GM23338 (cell line): ENCODE measurements at places on chromosomes 12 and 14.

GRCh38 chr12:67957383-67957782, 31.9 kb upstream of the IFNG-AS1 start:
- DNase-seq, result no peak

DNA sequence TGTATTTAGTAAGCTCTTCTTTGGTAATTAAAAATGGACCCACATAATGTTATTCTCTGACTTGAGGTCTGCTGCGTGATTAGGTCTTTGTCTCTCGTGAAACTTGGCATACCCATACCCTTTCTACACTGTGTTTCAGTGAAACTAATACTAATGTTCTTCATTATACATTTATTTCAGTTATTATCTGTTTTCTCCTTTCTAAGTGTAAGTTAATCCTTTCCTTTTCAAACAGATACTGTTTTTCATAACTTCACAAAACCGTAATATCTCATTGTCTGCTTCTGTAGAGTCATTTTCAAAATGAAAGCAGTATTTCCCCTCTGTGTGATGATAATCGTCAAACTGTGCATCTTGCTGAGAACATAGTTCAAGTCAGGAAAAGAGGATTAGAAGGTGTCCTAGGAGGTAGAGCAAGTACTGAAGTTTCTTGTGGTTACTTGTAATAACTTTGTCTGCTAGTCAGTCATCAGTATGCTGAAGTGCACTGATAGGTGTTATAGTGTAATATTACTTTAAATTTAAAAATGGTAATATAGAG, 15.9 kb downstream of the PYROXD1 start:
- DNase-seq, result no peak

GRCh38 chr14:80323038-80323665, 111.8 kb upstream of the DIO2 start:
- no peak for DNase-seq

DNA sequence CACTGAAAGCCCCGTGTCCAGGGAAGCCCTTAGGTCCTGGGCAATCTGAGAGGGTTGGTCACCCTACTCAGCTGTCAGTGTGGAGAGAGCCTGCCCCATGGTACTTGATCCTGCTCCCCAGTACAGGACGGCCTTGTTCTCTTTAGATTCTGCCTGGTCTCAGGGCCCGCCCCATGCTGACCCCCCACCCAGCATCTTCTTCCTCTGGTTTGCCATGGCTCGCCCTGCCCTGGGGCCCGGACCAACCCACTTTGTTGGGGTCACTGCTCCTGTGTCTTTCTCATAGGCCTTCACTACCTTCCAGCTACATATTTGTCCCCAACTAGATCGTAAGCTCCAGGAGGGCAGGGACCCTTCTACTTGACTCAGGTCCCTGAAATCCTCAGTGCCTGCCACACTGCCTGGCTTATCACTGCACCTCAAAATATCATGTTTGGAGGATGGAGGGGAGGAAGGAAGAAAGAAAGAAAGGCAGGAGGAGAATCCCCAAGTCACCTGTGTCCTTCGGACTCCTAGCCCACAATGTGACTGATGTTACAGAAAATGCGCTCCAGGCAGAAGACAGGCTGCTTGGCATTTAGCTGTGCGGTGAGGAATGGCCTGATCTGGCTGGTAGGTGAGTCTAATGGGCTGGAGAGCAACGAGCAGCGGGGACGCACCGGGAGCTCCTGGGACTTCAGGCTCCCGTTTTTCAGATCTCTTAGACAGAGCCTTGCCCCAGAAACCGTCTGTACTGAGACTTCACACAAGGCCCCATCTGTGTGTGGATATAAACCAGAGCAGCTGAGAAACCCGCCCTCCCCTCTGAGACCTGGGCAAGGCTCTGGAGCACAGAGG, 66.1 kb downstream of the C14orf132 start:
- no peak for DNase-seq
